Activated naive CD4-positive, alpha-beta T cell (primary cell): ENCODE measurements at places on chromosomes 13 and 19.

GRCh38 chr19:45591004-45591637 lies 6.5 kb upstream of the OPA3 start:
- no peak for DNase-seq

- DNase-seq: no peak
These were observed 1512.0 kb downstream of the SLITRK1 start for GRCh38 chr13:82370316-82370715.

DNA sequence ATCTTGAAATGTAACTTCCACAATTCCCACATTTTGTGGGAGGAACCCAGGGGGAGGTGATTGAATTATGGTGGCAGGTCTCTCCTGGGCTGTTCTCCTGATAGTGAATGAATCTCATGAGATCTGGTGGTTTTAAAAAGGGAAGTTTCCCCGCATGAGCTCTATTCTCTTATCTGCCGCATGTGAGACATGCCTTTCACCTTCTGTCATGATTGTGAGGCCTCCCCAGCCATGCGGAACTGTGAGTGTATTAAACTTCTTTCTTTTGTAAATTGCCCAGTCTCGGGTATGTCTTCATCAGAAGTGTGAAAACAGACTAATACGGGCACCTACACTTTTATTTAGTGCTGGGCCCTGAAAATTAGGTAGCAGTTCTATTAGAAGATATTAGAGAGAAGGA lies 45.8 kb downstream of the TNFSF13B start:
- no peak for DNase-seq

- no peak for DNase-seq
These were observed 18.0 kb downstream of the ZNF574 start for GRCh38 chr19:42093926-42094325.
